AG04450 (cell line): ENCODE measurements at places on chromosomes 3 and 15.

GRCh38 chr3:117102426-117102825, 392.8 kb downstream of the TUSC7 start:
- DNase-seq, result no peak

- no peak for DNase-seq
These were observed 34.3 kb downstream of the UBXN7 start for GRCh38 chr3:196397941-196398340.

DNA sequence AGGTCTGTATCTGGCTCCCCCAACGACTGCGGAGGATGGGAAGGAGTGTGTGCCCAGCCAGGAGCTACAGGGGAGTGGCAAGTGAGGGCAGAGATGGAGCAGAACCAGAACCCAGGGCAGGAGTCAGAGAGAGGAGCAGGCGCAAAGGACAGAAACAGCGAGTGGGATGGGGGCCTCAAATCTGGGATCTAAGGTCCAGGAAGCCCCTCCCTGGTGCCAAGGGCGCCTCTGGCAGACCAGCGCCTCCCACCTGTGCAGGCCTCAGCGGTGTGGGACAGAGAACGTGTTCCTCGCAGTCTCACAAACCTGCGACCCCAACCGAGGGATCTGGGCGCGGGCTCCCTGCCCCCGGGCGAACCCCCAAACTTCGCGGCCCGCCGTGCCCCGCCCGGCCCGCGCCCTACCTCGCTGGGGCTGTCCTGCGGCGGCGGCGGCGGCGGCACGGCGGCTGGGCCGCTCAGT, 301 bp downstream of the PCBP4 start:
- DNase-seq, result no peak

DNA sequence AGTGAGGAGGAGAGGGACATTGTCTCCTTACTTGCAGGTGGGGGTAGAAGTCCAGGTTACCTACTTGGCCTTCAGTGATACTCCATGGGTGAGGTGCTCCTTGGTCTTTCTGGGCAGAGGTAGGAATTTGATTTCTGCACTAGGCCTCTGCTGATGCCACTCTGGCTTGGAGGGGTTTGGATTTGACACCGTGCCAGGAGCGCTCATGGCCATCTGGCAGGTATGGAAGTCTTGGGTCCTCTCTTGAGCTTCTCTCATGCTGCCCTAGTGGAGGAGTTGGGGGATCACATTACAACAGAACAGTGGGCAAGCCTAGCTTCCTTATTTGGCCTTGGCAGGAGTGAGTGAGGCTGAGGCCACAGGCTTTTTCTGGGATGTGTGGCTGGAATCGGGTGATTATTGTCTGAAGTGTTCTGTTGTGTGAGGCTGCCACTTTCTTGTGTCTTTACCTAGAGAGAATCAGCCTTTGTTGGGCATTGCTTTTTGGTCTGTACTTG, 525.0 kb downstream of the GABRG3 start:
- no peak for DNase-seq

DNA sequence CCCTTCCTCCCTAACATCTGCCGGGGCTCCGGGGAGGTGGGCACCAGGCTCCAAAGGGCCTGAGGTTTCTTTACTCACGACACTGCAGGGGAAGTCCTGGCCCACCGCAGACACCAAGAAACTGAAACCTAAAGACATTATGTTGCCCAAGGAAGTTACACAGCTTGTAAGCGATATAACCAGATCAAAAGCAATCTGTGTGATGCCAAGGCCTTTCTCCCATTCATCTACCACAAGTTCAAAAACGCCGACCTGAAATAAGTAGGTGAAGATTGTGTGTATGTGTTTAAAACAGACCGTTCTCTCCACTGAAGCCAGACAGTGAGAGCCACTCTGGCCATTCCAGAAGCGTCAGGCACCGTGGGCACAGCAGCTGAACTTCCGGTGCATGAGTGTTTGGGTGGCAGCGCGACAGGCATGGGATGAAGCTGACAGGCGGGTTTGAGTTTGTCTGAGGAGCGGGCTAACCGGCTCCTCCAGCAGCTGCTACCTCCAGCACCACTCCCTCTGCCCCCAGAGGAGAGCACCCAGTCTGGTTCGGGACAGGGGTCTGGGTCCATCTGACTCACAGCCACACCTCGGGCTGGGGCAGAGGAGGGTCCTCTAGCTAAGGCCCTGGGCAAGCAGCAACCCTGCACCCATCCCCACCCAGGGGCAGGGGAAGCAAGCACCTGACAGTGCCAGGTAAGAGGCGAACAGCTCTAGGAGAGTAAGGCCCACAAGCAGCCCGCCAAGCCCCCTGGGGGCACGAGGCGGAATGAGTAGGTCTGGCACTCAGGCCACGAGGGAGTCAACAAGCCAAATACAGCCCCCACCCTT, 1.3 kb downstream of the TNK2 start:
- no peak for DNase-seq

DNA sequence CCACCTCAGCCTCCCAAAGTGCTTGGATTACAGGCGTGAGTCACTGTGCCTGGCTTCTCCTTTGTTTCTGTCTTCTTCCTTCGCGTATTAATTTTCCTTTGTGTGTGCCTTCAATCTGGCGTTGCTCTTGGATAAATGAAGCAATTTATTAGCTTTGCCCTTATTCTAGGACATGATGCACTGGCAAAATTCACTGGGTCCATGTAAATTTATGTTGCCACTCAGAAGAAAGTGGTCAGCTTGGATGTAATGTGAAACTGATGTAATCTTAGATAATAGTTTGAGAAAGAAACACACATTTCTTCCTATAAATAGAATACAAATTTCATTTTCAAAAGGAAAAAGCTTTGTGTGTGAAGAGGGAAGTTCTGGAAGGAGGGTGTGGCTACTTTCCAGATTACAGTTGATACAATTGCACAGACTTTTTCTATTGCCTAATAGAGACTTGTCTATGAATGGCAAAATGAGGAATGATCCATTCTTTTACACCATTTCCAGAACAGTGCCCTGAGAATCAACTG, 23.3 kb upstream of the ATP1B3 start:
- DNase-seq, result no peak

DNA sequence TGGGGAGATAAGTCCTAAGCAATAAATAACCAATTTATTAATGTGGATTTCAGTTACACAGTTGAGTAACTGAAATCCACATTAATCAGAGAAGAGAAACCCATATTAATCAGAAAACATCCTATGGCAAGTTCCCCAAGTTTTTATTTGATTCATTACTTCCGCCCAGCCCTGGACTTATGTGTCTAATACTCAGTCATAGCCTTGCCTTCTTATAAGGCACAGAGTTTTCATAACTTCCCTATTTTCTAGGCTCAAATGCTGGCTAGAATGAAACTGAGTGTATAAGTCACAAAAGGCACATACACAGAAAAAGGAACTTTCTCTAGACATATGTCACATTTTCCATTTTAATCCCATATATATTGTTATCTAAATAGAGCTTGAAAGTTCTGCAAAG, 28.8 kb downstream of the CD47 start:
- DNase-seq, result no peak

- DNase-seq, result no peak
These were observed 3.8 kb upstream of the KCNMB2 start for GRCh38 chr3:178532476-178532875.

DNA sequence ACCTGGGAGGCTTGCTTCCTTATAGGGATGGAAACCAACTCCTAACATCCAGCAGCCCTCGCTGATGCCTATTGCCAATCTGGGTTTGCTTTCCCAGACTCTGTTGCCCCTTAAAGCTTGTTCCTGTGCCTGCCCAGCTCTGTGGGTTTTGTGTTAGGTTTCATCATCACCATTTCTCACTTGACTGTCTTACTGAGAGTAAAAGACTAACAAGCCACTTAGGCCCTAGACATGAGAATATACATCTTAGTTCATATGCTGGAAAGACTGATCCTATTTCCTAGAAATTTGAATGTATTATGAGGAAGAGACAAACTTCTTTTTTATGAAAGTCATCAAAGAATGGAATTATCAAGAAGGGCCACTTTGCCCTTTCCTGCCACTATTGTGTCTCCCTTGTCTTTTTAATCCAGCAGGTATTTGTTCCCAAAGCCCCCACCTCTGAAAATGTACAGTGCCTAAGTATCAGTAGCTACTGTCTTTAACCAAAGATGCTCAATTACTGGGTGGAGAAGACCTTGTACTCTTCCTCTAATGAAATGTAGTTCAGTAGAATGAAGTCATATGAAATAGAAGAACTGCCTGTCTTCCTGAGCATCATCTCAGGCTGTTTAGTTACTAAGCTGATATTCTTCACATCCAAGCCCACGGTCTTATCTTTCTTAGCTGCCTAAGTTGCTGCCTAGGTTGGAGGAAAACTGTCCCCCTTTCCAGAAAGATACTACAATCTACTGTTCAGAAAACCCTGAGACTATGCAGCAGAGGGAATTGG, 59.8 kb upstream of the ZPLD1 start:
- no peak for DNase-seq

GRCh38 chr15:100703032-100703578, 100.7 kb downstream of the ASB7 start:
- DNase-seq, result peak; percentile 56

- no peak for DNase-seq
These were observed 60.8 kb downstream of the IL16 start for GRCh38 chr15:81257435-81257834.

DNA sequence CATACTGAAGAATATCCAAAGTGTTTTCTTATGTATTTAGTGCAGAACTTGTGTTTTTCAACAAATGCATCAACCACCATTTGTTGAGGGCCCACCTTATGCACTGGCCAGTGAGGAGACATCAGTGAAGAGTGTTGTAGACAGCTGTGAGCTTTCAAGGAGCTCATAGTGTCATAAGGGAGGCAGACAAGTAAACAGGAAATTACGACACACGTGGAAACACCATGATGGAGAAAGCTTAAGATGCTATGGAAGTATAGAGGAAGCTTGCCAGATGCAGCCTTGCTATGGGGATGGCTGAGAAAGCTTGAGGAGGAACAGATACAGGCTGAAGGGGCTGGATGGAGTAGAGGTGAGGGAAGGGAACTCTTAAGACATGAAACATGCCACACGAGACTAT, 50.8 kb upstream of the PSMD6 start:
- DNase-seq, result peak; percentile 38

GRCh38 chr3:142929109-142929508, 34.4 kb downstream of the PAQR9 start:
- no peak for DNase-seq

- DNase-seq, result no peak
These were observed 103.8 kb upstream of the PRR20G start for GRCh38 chr3:127391436-127392155.

DNA sequence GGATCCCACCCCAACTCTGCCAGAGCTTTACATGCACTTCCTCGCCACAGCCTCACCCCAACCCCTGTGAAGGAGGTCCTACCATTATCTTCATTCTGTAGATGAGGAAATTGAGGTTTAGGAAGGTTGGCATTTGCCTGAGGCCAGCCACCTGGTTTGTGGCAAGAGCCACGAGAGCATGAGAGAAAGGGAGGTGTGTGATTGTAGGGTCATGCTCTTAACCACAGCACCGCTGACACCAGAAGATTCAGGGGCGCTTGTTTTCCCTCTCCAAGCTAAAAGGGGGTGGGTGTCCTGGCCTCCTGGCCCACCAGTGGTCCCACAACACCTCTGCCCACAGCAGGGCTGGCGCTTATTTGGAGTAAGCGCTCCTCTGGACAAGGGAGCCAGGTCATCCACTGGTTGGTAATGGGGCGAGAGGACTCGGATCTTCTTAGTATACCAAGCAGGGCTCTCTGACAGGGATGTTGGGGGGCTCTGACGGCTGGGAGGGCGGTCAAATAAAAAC, 691 bp downstream of the RHCG start:
- no peak for DNase-seq

DNA sequence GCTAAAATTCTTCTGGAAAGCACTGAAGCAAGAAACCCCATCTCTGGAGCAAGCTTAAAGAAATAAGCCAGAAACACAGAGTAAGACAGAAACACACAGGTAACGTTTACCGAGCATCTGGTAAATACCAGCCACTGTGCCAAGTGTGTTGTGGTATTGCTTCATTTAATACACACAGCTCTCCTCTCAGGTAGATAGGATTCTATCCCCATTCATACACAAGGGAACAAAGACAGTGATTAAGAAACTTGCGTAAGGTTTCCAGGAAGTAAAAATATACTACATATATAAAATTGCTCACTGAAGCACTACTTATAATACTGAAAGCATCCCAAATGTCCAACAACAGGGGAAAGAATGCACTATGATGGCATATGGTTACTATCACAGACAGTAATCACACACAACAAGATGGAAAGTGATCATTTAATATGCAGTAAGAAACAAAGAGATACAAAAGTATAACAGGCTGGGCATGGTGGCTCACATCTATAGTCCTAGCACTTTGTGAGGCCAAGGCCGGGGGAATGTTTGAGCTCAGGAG, 27.5 kb downstream of the TAMM41 start:
- DNase-seq, result no peak

DNA sequence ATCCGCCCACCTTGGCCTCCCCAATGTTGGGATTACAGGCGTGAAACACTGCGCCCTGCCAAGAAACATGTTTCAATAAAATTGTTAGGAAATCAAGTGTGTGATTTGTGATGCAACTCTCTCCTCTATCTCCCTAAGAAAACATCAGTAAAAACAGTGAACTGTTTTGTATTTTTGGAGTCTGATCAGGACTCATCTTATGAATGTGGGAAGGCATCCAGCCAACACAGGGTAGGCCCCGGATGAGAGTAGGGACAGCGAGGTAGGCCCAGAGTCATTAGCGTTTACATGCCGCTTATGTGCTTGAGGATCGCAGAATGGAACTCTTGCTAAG, 884 bp upstream of the GLYCTK start:
- no peak for DNase-seq
